NCI-H1930 (cell line): ENCODE measurements at places on chromosomes 12 and 14.
A peak's percentile ranks its signal among the peaks of the same experiment; 100 is the strongest.

DNA sequence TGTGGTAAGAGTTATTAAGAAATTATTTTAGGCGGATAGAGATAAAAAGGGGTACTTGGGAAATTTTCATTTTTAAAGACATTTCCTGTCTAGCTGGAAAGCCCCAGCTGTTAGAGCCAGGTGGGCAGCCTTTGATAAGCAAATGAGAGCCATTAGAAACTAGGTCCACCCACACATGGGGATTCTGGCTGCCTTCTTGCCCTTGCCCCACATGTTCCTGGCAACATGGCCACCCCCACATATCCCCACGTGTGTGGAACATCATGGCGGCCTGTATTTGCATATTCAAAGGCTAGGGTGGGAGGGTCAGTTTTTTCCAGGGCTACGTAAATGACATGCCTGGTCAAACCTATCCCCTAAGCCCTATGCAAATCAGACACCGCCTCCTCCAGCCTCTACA, 1382.1 kb downstream of the AACS start:
- no peak for DNase-seq

GRCh38 chr12:64389154-64389553, 1.4 kb downstream of the C12orf56 start:
- DNase-seq = no peak

DNA sequence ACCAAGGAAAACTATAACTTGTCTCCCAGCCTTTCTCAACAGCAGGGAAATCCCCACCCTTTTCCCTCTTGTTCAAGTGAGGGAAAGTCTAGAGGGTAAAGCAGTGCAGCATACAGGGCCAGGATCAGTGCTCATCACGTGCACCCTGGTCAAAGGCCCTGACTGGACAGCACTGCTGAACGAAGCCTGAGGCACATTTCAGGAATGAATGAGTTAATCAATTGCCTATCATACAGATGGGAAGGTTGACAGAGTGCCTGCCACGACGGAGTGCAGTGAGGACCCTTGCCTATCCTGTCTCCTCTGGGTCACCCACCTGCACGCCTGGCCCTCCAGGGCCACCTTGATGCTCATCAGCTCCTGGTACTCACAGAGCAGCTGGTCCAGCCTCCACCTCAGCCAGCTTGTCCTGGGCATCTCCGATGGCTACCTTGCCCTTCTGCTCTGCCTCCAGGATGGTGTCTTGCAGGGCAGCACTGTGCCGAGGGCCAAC, 11.7 kb upstream of the KRT73 start:
- DNase-seq = no peak

- DNase-seq = no peak
Measured at GRCh38 chr14:67733616-67734015, 31.9 kb downstream of the RDH12 start.

DNA sequence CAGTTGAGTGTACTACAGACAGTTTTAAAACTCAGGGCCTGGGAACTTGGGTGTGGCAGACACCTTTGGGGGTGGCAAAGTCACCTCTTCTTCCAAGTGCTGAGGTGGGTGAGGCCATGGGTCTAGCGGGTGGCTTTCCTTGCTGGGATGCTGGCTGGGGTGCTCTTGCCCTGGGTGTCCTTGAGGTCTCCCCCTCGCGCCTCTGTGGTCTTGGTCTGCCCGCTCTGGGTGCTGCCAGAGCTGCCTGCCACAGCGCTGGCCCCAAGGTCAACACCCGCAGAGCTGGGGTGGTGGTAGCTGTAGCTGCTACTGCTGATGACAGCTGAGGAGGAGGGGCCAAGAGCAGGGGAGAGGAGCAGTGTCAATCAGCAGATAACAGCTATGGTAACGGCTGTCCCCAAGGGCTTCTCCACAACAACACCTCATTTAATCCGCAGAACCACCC, 6.8 kb downstream of the KRT74 start:
- DNase-seq = no peak

DNA sequence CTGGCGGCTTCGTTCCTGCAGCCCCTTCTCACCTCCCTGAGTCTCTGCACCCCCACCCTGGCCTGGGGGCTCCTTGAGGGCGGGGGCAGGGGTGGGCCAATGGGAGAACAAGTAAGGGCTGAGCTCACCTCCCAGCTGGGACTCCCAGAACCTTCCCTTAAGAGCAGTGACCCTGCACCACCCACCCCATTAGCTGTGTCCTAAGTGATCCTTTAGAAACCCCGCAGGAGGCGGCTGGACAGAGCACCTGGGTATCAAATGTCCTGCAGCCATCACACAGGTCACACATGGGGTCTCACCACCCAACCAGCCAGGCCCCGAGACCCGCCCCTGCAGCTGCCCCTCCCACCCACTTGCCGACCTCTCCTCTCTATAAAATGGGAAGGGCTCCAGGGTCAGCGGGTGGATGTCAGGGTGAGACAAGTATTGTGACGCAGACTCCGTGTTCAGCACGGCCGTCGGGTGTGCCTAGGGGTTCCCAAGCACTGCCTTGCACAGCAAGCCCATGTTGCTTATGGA, 151.2 kb upstream of the C14orf180 start:
- DNase-seq = no peak

GRCh38 chr14:87566991-87567390, 426.0 kb downstream of the GALC start:
- no peak for DNase-seq

GRCh38 chr14:66884149-66884548, 305.1 kb upstream of the GARIN2 start:
- DNase-seq = no peak

GRCh38 chr14:96938946-96939345, 141.8 kb downstream of the VRK1 start:
- DNase-seq = no peak

GRCh38 chr12:6215932-6216494, 15.8 kb downstream of the CD9 start:
- DNase-seq = no peak

DNA sequence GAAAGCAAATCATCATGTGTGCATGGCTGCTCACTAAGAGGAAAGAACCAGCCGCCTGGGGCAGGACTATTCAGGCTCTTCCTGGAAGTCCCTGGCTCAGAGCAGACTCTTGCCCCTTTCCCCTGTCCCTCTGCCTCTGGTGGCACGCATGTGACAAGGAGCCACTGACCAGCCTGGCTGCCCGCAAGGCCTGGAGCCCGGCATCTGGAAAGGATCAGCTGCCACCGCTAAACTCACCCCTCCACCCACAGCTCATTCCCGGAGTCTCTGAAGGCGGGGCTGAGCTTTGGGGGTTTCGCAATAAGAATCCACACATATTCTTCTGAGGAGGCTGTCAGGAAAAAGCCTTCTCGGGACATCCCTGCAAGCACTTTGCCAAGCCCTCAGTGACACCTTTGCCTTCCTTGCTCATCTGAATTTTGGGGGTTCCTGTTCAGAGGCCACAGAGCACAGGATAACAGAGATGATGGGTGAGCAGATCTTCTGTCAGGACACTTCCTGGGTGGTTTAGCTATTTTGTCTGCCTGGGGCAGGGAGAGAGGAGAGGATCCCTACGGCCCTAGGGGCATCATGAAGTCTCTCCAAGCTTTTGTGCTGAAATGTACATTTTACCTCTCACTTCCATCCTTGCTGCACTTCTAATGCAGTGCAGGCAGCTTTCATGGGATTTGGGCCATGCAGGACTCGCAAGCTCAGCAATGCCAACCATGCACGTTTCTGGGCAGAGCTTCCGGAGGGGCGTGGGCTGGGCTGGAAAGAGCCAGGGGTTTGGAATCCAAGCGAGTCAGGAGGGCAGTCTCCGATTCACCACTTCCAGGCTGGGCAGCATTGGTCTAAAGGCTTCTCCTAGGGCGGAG, 124.8 kb upstream of the MAP1LC3B2 start:
- no peak for DNase-seq

DNA sequence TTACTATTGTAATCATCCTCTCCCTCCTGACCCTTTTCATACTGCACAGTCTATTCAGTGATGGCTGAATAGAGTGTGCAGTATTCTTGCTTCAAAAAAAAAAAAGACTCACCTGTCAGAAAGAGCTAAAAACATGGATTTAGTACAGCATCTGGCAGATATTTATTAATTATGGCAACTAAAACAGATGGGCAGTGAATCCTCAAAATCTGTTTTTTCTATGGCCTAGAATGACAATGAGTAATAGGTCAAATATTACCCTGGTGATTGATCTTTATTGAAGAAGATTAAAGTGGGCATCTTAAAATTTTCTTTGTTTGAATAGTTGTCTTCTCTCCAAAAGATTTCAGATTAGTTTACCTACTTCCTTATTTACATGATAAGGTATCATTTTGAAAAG, 543.6 kb downstream of the FOXG1 start:
- DNase-seq = no peak

- DNase-seq = no peak
Measured at GRCh38 chr12:5921966-5922899, 22.8 kb downstream of the ANO2 start.

- no peak for DNase-seq
Measured at GRCh38 chr12:132003846-132004245, 54.1 kb downstream of the EP400 start.

- no peak for DNase-seq
Measured at GRCh38 chr14:65211341-65211987, 109.1 kb upstream of the MAX start.

- peak; percentile 41 for DNase-seq
Measured at GRCh38 chr14:51780006-51780692, 80.3 kb upstream of the GNG2 start.

GRCh38 chr12:109461846-109462756, 15.0 kb downstream of the KCTD10 start:
- no peak for DNase-seq

DNA sequence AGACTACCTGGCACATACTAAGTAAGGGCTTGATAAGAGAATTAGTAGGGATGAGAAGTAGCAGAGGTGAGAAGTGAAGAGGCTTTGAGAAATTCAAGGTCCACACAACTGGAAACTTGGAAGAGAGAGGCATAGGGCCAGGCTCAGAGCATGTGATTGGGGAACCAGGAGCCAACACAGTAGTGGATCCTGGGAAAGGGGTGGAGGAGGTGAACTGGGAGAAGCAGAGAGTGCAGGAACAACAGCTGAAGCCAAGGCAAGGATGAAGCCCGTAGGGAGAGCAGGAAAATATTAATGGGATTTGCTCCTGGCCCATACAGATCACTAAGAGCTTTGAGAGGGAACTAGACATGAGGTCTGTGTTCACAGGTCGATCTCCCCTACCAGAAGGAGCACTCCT, 1.4 kb upstream of the ITGB7 start:
- DNase-seq = no peak

GRCh38 chr14:103204852-103205540, 81.7 kb downstream of the TNFAIP2 start:
- no peak for DNase-seq

GRCh38 chr12:16606991-16607390, 1.0 kb upstream of the LMO3 start:
- no peak for DNase-seq

GRCh38 chr14:102157346-102157745, 17.6 kb downstream of the WDR20 start:
- no peak for DNase-seq

DNA sequence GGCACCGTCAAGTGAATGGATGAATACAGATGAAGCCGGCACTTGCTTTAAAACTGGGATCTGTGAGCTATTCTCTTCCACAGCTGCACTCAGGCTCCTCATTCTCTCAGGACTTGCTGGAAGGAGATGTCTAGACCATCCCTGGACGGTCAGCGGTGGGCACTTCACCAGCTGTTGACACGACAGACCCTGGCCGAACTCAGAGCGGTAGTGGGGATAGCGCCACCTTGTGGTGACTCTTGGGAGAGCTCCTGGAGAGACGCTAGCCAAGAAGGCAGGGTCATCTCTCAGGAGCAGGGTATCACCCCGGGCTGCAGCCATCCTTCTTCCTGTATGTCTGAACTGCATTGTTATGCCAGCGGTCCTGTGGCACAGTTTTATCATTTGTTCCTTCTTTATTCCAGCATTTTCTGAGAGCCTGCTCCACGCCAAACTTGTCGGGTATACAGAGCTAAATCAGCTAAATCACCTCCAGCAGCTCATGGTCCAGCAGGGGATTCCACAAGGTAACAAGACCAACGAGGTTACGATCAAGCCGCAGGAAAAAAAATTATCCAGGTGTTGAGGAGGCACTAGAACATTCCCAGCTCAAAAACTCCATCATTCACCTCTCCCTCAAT, 10.0 kb downstream of the WNT1 start:
- DNase-seq = peak; percentile 79

- DNase-seq = peak; percentile 55
Measured at GRCh38 chr12:64946132-64946829, 121.8 kb downstream of the TBC1D30 start.

GRCh38 chr12:57717131-57717530, 21.4 kb downstream of the AGAP2 start:
- DNase-seq = no peak

DNA sequence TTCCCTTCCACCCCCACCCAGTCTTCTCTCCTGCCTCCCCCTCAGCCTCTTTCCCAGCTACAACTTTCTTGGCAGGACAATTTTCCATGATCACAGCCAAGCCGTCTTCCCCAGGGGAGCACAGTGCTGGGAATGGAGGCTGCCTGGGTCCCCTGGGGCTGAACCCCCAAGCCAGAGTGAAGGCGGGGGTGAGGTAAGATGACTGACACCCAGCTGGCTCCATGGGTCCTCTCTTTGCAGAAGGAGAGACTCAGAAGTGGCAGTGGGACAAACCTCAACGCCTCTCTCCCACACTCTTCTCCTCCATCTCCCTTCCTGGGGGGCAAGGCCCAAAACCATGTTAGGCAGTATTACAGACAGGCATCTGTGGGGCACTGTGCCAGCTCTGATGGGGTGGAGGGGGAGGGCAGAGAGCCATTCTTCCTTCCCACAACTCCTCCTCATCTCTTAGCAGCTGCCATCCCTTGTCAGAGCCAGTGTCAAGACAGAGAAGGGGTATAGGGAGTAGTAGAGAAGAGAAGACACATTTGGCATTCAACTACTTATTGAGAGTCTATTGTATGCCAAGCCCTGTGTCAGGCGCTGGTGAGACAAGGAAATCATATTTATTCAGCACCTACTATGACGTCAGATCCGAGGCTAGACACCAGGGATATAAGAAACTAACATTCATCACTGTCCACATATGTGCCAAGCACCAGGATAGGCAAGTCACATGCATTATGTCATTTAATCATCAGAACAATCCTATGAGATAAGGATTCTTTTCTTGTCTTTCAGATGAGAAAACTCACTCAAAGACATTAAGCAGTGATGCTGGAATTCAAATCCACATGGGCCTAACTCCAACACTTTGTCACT, 3.6 kb downstream of the ITGA7 start:
- DNase-seq = no peak

- DNase-seq = no peak
Measured at GRCh38 chr14:36315159-36315853, 5.1 kb downstream of the MBIP start.

GRCh38 chr12:107468182-107468581, 217.4 kb upstream of the PWP1 start:
- DNase-seq = no peak

GRCh38 chr14:86708846-86709339, 1178.9 kb downstream of the FLRT2 start:
- DNase-seq = no peak

- DNase-seq = no peak
Measured at GRCh38 chr12:124422142-124422569, 127.3 kb downstream of the RFLNA start.
